ENCODE measurements at places on chromosomes 6 and 20.

DNA sequence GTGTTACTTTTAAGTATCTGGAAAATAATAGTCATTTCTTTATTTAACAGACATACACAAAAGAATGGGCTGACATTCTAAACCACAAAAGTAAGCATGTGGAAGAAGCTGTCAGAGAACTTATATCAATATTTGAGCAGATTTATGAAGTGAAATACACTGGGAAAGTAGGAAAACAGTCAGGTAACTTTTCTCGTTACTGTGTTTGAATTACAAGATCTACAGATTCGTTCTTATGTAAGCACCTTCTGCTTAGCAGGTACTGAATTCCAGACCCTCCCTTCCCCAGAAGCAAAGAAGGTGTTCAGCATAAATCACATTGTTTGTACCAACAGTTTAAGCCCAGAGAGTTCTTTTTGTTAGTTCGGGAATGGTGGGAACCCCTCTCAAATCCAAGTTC lies 88.0 kb downstream of the DNAH8 start:
- no peak for DNase-seq

- DNase-seq, result no peak
Observed at GRCh38 chr20:49642816-49643215, 70.9 kb downstream of the B4GALT5 start.

- DNase-seq, result no peak
Observed at GRCh38 chr6:149939356-149939648, 2.5 kb upstream of the ULBP2 start.

GRCh38 chr20:36836591-36837269 lies 39.2 kb upstream of the TLDC2 start:
- peak; percentile 3 for DNase-seq

DNA sequence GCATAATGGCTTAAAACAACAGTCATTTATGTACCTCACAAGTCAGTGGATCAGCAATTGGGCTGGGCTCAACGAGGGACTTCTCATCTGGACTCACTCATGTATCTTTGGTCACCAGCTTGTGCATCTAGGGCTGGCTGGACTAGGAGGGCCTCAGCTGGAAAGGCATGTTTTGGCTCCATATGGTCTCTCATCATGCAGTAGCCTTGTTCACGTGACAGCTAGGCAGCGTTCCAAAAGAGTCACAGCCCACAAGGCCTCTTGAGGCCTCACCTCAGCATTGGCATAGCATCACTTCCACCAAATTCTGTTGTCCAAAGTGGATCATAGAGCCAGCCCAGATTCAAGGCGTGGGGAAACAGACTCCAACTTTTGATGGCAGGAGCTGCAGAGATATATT lies 110.1 kb downstream of the MAFB start:
- DNase-seq, result peak; percentile 20

DNA sequence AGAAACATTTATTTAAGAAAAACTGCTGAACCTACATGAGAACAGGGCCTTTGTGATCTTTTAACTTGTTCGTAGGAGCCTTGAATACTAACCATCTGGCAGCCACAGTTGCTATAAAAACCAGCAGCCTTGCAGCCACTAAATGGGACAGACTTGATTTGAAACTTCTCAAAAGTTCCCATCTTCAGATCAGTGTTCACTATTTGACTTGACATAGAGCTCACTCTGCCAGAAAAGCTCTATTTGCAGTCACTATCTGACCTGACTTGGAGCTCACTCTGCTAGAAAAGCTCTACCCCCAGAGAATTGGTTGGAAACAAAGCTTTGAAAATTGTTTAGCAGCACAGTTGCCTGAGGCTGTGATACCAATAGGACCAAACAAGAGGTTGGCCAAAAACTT lies 119.3 kb upstream of the F13A1 start:
- DNase-seq, result no peak

GRCh38 chr6:129105035-129105434 lies 222.1 kb downstream of the LAMA2 start:
- no peak for DNase-seq

DNA sequence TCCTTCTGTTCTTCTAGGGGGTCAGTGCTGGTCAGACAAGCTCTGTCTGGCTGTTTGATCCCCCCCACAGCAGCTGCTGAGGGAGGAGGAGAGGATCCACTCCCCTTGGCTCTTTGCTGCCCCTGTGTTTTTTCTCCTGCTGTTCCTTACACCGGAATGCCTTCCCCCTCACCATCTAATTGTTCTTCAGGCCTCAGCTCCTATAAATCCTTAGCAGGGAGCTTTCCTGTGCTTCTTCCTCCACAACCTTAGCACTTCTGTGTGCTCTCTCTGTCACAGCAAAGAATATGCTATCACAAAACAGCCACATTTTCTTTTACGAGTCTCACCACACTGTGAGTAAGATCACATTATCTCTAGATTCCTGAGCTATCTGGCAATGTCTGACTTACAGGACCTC lies 196.6 kb downstream of the OTOR start:
- no peak for DNase-seq

DNA sequence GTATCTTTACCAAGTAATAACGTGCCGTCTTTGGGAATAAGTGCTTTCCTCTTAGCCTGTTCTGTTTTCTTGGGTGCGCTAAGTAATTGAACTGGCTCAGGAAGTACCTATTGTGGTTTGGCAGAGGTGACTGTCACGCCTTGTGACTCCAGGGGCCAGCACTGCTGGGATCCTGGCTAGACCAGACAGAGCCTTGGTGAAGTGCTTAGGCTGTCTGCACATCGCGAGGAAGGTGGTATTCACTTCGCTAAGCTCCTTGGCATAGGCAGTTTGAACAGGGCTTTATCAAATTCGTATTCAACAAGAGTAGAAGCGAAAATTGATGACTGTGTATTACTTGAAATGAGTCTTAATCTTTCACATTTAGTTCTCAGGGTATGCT lies 17.6 kb downstream of the PRDM1 start:
- no peak for DNase-seq

GRCh38 chr6:31396422-31397152 lies 6.8 kb upstream of the MICA start:
- DNase-seq, result no peak

GRCh38 chr6:139284789-139285188 lies 7.0 kb downstream of the TXLNB start:
- no peak for DNase-seq

DNA sequence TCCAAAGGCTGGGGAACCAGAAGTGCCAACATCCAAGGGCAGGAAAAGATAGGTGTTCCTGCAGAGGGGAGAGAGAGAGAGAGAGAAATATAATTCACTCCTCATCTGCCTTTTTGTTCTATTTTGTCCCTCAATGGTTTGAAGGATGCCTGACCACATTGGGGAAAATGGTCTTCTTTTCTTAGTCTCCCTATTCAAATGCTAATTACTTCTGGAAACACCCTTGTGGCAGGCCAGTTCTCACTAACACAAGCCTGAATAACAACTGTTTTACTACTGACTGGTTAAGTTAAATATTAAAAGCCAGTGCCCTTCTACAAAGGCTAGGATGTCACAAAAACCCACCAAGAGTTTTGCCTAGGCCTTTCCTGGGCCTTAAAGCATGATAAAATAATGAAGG lies 425.4 kb upstream of the HTR1E start:
- DNase-seq, result no peak

DNA sequence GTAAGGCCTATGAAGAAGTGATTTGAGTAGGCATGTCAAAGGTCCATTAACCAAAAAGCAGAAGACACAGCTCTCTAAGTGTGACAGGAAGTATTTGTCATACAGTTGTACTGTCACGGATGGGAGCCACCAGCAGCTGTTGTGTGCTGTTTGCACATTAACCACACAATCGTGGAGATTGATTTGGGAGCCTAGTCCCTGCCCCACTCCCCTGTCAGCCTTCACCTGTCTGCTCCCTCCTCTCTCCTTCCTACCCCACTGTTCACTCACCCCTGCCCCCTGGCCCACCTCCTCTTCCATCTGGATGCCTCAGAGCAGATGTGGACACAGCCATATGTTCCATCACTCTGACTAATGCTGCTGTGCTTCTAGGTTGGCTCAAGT lies 124.7 kb upstream of the SPACA1 start:
- no peak for DNase-seq

DNA sequence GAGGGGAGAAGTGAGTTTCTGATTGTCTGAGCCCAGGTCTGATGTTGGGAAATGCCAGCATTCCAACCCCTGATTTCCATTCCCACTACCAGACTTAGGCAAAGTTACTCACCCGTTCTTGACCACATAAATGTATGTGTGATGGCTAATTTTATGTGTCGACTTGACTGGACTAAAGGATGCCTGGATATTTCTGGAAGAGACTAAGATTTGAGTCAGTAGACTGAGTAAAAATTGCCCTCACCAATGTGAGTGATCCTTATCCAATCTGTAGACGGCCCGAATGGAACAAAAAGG lies 95.8 kb upstream of the TAB2 start:
- no peak for DNase-seq

GRCh38 chr6:26258212-26258977 lies 106.6 kb upstream of the BTN3A2 start:
- DNase-seq, result no peak

DNA sequence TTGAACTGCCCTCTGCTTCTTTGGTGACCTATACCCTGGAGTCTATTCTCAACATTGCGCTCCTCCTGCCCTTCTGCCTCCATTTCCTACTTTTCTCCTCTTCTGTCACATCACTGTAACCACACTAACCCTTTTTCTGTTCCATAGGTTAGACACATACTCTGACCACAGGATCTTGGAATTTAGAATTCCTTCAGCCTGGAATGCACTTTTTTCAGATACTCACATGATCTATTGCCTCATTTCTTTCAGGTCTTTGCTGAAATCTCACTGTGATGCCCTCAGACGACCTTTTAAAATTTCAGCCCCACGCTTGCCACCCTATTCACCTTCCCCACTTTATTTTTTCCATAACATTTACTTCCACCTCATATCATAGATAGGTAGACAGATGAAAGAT lies 5.1 kb downstream of the VNN1 start:
- DNase-seq, result no peak

DNA sequence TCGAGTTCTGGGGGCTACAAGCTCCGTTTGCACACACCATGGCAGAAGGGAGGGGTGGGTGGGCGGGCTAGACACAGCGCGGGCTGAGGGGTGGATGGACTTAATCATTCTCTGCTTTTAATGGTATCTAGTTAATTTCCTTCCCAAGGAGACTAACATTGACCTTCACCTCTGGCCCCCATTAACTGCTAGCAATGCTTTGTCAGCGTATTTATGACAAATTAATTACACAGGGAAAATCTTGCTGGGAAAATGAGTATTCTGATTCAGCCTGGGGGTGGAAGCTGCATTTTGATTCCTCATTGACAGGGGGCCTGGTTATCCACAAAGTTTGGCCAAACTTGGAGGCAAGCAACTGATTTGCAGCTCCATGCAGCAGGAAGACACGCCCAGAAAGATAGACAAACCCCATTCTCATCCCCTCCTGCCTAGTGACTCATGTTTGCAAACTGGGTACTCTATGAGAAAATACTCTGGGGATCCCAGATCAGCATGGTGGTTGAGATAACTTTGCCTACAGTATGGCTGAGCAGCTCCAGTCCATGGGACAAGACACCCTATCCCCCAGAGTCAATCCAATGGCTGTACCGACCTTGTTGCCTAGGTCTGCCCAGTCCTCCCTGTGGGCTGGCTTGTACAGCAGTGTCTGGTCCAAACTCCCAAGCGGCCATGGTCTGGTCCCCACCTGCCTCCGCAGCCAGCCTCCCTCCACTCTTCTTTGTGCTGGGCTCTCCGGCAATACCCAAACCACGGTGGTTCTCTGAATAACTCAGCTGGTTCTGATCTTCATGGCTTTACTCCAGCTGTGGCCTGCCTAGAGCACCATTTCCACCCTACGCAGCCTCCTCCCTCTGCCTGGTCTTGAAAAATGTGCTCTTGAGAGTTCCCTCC lies 19.7 kb downstream of the ZBP1 start:
- no peak for DNase-seq

GRCh38 chr6:81767163-81767891 lies 14.8 kb upstream of the TENT5A start:
- no peak for DNase-seq

DNA sequence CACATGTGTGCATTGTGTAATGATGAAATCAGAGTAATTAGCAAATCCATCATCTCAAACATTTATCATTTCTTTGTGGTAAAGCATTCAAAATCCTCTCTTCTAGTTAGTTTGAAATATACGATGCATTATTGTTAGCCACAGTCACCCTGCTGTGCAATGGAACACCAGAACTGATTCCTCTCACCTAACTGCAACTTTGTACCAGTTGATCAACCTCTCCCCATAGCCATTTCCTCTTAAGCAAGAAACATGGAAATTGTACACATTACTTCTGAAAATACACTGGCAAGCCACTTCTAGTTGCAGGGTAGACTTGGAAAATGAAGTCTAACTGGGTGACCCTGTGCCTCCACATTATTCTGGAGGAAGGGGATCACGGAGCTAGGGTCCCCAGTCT lies 58.1 kb upstream of the ESR1 start:
- DNase-seq, result no peak

DNA sequence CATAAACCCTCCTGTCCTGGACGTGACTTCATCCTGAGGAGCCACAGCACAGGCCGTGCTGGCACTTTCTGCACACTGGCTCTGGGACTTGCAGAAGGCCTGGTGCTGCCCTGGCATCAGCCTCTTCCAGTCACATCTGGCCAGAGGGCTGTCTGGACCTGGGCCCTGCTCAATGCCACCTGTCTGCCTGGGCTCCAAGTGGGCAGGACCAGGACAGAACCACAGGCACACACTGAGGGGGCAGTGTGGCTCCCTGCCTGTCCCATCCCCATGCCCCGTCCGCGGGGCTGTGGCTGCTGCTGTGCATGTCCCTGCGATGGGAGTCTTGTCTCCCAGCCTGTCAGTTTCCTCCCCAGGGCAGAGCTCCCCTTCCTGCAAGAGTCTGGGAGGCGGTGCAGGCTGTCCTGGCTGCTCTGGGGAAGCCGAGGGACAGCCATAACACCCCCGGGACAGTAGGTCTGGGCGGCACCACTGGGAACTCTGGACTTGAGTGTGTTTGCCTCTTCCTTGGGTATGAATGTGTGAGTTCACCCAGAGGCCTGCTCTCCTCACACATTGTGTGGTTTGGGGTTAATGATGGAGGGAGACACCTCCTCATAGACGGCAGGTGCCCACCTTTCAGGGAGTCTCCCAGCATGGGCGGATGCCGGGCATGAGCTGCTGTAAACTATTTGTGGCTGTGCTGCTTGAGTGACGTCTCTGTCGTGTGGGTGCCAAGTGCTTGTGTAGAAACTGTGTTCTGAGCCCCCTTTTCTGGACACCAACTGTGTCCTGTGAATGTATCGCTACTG lies 22.0 kb upstream of the PYGB start:
- DNase-seq, result no peak

GRCh38 chr6:40779409-40779808 lies 192.2 kb upstream of the LRFN2 start:
- DNase-seq, result no peak

DNA sequence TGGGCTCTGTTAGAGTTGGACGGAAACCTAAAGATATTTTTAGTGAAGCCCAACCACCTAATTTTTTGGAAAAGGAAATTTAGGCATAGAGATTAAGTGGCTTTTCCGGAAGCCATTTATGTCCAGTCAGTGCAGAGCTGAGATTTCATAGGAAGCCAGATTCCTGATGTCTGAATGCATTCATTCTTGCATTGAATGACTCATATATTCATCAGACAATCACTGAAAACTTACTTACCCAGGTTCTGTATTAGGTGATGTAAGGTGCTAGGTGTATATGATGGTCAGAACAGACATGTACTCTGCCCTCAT lies 4.1 kb downstream of the SH3BGRL2 start:
- DNase-seq, result no peak
